ENCODE measurements at places on chromosomes 1 and 21.

- DNase-seq: no peak
Observed at GRCh38 chr1:118535901-118536300, 350.9 kb upstream of the SPAG17 start.

DNA sequence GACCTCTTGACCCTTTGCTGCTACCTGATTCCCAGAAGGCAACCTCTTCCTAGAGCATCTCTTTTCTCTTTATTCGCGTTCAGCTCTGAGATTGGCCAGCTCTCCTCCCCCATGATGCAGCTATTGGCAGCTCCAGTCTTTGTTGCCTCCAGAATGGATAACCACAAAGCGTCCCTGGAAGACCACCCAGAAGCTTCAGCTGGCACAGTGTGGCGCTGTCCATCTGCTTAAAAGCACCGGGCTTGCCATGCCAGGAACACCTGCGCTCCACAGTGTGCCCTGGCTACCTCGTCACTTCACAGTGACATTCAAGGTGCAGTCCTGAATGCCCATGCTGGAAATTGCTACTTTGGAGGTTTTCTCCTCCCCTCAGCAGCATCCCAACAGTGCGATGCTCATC, 353.9 kb downstream of the LMO4 start:
- DNase-seq: no peak

DNA sequence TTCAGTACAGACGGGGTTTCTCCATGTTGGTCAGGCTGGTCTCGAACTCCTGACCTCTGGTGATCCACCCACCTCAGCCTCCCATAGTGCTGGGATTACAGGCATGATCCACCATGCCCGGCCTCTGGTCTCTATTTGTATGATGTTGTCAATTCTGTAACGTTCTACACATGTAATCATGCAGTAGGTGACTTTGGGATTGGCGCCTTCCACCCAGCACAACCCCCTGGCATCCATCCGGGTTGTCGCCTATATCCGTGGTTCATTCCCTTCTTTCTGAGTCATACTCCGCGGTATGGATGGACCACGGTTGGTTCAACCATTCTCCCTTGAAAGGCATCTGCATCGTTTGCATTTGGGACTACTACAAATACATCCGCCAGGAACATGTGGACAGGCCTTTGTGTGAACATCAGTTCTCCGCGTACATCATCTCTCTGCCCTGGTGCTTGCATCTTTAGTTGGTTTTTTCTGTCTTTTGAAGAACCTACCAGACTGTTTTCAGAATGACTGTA, 72.1 kb downstream of the PDE9A start:
- no peak for DNase-seq

DNA sequence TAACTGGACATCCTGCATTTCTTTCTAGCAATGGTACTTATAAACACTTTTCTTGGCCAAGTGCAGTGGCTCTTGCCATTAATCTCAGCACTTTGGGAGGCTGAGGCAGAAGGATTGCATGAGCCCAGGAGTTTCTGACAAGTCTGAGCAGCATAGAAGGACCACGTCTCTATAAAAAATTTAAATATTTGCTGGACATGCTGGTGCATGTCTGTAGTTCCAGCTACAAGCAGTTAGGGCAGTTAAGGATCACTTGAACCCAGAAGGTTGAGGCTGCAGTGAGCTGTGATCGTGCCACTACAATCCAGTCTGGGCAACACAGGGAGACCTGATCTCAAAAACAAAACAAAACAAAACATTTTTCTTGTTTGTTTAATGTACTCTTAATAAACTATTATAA, 434.0 kb downstream of the PLA2G4A start:
- DNase-seq: no peak
